ENCODE measurements at places on chromosomes 4 and X.

DNA sequence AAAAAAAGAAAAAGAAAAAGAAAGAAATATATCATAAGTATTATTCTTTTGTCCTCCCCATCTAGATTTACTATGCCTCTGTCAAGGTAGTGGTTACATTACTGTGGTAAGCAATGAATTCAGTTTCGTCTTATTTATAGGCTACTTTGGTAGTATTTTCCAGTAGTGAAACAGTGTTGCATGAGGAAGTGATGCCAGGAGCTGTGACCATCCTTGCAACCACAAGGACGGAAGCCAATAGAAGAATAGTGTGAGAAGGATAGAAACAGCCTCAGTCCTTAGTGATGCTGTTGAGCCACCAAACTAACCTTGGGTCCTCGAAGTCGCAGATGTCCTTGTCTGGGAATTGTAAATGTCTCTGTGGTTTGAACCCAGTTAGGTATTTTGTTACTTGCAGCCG is 328.5 kb downstream of the PPP3CA start:
- no peak for DNase-seq

- DNase-seq, result no peak
These were observed 30.4 kb downstream of the CLDN34 start for GRCh38 chrX:9997524-9997923.

- no peak for DNase-seq
These were observed 1309.0 kb upstream of the PABPC4L start for GRCh38 chr4:135510582-135510981.

- no peak for DNase-seq
These were observed 7.2 kb upstream of the LNX1 start for GRCh38 chr4:53598483-53598882.

- DNase-seq, result no peak
These were observed 3.6 kb upstream of the GPR173 start for GRCh38 chrX:53044995-53045394.

DNA sequence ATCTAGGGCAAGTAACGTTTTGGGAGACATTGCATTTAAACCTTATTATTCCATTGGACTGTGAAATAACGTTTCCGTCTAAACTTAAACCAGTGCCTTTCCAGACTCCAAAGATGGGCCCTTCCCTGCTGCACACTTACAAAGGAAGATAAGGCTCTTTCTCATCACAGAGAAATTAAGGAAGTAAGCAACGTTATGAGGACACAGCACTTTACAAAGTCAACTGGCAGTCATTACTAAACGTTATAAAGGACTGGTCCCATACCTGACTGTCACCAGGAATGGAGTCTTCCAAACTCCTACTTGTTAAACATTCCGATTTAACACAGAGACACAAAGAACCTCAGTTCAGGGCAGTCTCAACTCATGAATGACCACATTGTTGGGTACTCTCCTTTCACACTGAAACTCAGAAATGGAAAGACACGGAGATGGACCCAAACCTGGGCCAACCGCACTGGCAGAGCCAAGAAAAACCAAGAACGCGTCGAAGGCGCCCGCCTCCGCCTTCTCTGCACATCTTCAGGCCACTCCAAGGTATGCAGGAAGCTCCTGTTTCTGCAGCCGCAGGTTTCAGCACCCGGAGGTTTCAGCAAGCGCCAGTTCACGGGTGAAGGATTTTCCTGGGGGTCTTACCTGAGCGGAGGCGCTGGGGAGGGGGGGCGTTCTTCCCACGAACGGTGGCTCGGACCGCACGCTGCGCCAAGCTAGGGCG is 670 bp downstream of the PAPSS1 start:
- DNase-seq, result no peak

DNA sequence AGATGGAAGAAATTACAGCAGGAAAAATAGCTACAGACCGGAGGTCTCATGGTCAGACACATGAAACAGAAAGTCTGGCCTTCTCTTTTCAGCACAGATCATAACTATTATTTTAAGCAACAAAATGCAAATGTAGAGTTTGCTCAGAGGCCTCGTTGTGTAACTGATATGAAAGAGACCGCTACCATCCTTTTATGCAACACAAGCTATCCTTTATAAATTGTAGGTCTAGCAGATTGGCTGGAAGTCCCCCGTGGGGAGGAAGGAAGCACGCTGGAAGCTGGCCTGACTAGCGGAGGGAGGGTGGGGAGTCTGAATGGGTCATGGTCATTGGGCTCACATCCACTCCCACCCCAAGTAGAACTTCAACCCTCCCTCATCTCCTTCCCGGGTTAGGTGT is 27.7 kb downstream of the DMP1 start:
- no peak for DNase-seq

- DNase-seq, result no peak
These were observed 30.4 kb downstream of the ARHGEF6 start for GRCh38 chrX:136750364-136750763.

DNA sequence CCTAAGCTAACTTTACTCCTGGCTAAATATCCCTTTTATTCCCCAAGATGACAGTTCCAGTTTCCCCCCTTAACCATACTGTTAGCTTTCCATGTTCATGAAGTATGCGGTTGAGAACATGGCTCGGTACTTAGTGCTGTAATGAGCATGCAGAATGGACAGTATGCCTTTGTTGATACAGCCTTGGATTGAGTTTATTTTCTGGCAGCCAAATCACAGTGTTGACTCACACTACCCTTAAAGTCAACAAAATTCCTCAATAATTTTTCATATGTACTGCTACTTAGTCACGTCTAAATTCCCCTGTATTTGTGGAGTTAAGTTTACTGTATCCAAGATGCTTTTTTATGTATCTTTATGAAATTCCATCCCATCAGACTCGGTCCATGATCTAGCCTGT is 1.4 kb upstream of the VEGFC start:
- peak; percentile 84 for DNase-seq

DNA sequence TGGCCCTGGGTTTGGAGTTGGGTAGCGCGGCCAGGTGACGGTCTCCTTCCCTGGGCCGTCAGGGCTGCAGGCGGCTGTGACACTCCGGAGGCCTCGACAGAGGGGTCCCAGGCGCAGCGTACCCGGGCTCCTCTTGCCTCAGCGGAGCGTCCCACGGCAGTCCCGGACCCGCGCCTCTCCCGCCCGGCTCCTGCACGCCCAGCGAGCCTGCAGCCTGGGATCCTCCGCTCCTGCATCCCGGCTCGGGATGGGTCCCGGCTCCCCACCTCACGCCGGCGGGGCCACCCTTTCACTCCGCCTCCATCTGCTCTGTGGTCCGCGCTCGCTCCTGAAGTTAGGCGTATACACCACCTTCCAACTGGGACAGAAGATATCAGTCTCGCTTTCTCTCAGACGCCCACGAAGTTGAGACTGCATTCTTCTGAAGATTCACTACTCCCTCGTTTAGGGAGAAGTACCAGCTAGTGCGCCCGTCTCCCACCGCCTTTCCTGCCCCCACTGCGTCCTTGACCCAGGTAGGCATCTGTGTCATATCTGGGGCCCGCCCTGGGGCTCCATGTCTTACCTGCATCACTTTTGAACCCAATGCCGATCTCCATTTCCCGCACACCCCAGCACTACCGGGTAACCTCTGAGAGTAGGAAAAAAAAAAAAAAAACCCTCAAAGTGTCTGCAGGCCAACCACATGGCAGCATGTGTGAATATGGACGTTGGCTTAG is 32.3 kb upstream of the KDR start:
- DNase-seq, result no peak

- DNase-seq, result no peak
These were observed 38.1 kb upstream of the TRPC5 start for GRCh38 chrX:112120721-112121120.

DNA sequence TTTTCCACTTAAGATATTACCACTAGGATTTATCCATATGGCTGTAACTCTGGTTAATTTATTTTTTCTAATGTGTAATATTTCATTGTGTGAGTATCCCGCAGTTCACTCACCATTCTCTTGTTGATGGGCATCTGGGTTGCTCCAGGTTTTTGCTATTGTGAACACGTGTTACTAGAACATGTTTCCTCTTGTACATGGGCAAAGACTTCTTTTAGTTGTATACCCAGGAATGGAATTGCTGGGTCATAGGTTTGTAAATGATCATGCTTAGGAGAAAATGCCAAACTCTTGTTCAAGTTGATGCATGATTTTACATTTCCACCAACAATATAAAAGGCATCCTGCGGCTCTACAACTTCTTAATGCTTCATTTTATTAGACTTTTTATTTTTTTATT is 26.8 kb downstream of the SYNPO2 start:
- no peak for DNase-seq

DNA sequence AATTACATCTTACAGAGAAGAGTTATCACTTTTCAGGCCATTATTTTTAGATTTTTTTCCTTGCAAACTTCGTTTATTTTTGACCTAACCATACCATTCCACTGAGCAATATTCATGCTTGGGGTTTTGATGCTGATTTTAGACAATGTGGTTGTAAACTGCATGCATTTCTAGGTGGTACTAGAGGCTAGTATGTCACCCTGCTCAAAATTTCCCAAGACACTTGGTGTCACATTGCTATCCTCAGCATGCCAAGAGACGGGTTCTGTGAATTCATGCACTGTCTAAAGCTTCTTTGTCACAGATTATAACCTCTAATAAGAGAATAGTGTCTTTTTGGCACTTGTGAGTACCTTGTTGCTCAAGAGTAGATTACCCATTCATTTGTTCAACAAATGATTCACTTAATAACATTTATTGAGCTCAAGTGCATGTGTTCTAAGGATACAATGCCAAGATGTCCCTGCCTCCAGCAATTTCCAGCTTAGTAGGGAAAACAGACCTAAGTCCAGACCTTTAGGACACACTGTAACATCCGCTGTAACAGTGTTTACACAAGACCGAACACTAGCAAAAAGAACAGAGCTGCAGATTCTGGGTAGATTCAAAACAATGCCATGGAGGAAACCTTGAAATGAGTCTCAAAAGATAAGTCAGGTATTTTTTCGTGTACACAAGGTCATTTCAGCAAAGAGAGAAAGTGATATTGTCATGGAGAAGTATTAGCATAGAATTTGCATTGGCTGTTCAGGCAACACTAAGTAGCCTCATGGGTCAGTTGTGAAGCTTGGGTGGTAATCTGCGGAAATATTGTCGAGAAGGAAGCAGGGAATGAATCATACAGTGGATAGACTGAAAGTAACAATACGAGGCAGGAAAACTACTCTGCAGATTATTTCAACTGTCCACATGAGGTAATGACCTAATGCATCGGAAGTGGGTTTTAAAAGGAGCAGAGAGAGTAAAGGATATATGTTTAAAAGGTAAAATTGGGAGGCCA is 515.1 kb upstream of the ZFP42 start:
- DNase-seq, result peak; percentile 18

DNA sequence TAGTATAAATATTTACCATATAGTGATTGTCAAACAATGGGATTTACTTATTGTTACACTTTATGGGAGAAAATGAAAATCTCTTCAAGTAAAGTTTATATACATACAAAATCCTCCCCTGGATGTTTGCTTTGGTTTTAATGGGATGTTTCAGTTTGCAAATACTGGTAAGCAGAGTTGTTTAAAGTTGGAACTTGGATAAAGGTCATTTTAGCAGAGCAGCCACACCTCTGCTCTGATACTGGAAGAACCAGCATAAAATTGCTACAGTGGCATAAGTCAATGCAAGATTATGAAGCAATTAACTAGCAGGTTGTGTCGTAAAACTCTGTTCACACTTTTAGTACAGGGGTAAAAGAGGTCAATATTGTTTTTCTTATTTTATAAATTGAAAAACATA is 101.2 kb downstream of the TRAPPC11 start:
- DNase-seq, result no peak

- no peak for DNase-seq
These were observed 81.9 kb upstream of the SCML1 start for GRCh38 chrX:17655211-17656034.

DNA sequence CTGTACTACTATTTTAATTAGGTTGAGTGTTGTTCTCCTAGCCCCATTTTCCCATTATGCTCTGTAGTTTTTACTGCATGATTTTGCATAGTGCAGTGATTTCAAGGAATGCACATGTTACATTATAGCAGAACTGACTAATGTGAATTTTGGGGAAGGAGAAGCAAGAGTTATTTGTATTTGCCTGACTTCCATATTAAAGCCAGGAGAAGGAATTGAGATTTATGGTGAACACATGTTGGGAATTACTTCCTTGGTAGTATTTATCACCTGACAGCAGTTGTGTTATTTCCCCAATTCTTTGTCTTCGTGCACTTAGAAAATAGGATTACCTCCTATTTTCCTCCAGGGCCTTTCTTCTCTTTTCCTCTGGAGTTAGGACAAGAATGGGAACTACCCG is 3.2 kb downstream of the TMEM144 start:
- DNase-seq, result no peak

DNA sequence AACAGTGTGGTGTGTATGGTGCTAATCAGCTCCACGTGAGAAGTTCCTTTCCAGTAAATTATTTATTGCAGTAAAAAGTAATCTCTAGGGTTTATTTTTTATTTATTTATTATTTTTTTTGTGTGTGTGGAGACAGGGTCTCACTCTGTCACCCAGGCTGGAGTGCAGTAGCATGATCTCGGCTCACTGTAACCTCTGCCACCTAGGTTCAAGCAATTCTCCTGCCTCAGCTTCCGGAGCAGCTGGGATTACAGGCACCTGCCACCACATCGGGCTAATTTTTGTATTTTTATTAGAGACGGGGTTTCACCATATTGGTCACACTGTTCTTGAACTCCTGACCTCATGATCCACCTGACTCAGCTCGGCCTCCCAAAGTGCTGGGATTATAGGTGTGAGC is 606.9 kb downstream of the PCDH7 start:
- DNase-seq, result no peak

GRCh38 chr4:17665852-17666251 is 51.4 kb downstream of the MED28 start:
- no peak for DNase-seq

DNA sequence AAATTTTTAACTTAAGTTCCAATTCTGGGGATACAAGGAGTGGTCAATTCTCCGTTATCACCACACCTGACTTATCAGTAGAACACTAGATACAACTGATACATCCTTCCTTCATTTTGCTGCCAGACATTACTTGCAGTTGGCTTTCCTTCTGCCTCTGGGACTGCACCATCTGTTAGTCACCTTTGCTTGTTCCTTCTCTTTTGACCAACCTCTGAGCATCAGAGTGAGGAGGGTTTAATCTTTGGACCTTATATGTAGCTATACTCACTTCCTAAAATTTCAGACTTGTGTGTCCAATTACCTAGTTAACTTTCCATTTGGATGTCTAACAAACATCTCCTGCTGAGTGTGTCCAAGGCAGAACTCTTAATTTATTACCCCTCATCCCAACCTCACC is 330.7 kb downstream of the PTTG2 start:
- DNase-seq, result no peak

- DNase-seq, result no peak
These were observed 92.6 kb downstream of the KDR start for GRCh38 chr4:55032788-55033187.

- no peak for DNase-seq
These were observed 94.0 kb downstream of the AFAP1 start for GRCh38 chr4:7845493-7846128.

DNA sequence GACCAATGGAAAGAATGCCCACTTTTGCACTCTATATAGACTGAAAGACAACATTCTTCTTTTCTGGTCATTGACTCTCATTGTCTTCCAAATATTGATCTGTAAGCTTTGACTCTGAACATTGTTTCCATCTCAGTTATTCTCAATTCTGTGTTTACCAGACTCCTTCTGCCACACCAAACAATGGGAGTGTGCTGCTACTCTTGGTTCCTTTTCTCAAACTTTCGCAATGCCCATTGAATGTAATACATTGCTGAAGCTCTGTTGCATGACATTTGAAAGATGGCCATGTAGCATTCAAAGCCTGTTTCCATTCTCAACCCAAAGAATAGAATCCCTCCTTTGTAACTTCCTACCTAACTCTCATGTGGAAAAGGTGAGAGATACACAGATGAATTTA is 136.2 kb downstream of the BTC start:
- DNase-seq, result no peak

GRCh38 chr4:60865273-60865672 is 334.9 kb upstream of the ADGRL3 start:
- no peak for DNase-seq
